ENCODE measurements at places on chromosomes 6 and 20.

- peak; percentile 19 for DNase-seq
Measured at GRCh38 chr20:15654208-15654649, 919.0 kb downstream of the KIF16B start.

- no peak for DNase-seq
Measured at GRCh38 chr6:116266803-116267202, 12.9 kb downstream of the TSPYL1 start.

DNA sequence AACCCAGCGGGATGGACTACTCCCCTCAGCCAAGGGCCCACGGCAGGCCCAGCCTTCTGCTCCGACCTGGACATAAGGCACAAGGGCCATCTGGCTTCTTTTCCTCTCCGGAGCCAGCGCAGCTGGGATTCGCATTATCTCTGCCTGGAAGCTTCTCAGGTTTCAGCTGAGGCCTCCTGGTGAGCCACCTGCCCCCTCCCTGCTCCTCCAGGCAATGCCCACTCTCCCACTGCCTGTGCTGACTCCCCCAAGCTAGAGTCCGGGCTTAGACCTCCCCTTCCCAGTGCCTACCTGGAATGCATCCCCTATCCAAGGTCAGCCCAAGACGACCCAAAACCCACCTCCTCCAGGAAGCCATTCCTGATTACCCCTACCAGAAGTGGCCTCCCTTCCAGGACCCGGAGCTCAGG is 60.7 kb downstream of the EZR start:
- DNase-seq, result no peak

GRCh38 chr6:162706232-162706631 is 21.3 kb downstream of the PRKN start:
- no peak for DNase-seq

DNA sequence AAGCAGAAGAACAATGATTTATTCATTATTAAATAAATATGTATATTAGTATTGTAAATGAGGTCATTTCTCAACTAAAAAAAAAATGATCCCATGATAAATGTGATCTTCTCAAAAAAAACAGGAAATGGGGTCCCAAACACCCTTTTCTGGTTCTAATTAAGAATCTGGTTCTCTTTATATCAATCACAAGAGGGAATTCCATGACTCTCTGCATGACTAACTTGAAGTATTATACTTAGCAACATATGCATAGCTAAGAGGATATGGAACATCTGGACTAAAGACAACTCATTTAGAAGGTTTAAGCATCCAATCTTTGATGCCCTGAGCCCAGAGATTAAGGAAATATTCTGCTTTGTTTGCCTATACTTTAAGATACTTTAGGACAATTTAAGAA is 89.7 kb upstream of the EMILIN3 start:
- no peak for DNase-seq

- DNase-seq, result no peak
Measured at GRCh38 chr20:12371990-12372389, 454.3 kb downstream of the BTBD3 start.

GRCh38 chr6:151257985-151258445 is 18.2 kb downstream of the AKAP12 start:
- DNase-seq, result no peak

DNA sequence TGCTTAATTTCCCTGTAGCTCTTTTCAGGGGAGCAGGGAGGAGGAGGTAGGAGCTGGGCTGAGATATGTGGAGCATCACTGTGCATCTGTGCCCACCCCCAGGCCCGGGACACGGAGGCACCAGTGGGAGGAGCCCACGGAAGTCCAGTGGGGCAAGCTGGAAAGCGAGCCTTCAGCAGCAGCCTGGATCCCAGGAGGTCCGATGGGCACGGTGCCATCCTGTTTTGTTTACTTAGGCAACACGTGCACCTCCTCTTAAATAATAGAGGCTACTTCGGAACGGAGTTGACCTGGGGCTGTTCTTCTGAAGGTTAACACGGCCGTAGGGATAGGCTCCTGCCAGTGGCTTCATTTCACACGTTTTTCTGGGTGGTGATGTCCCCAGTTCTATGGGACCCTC is 51.6 kb downstream of the CDH4 start:
- no peak for DNase-seq

DNA sequence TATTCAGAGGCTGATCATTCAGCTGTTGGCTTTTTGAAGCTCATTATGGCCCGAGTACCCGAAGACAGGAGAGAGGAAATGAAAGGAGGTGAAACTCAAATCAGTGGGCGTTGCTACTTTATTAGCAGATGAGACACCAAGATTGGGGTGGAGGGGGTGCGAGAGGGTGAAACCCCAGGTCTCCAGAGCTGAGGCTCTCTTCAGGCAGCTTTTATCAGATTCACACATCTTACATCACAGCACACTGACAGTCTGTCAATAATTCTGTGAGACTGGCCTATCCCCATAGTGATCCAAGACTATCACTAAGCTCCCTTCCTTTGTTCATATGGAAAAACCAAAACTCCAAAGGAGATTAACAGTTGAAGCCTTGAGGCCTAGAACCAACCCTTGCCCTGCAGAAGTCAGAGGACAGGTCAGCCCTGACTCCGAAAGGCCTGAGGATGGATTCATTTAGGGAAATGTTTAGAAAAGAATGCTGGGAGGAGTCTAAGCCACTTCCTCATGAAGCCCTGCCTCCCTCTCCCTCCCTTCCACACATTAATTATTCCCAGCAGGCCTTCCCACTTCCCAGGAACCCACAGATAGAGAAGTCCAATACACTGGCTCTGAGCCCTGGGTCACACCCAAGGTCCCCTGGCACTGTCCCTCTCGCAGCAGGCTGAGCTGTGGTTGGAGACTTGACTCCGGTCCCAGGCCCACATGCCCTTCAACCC is 23.2 kb downstream of the TRERF1 start:
- peak; percentile 23 for DNase-seq

GRCh38 chr6:137903933-137904821 is 37.1 kb downstream of the TNFAIP3 start:
- no peak for DNase-seq

DNA sequence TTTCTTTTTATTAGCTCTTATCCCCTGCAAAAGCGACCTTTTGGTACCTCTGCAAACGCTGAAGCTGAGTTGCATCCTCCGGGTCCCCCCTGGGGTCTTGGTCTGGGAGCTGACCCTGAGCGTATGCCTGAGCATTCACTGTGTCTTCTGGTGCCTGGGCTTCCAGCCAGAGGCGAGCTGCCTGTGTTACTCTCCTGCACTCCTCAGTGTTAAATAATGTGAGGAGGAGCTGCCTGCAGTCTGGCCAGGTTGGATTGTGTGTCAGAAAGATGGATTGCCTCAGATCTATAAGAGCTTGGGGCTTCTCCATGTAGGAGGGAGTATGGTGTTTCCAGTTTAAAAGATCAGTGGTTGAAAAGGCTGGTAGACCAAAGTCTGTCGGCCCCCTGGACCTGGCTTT is 8.7 kb upstream of the GMPR start:
- no peak for DNase-seq

GRCh38 chr6:118660218-118660569 is 8.8 kb upstream of the CEP85L start:
- peak; percentile 61 for DNase-seq

GRCh38 chr6:6331393-6331792 is 10.9 kb upstream of the F13A1 start:
- peak; percentile 30 for DNase-seq

- DNase-seq, result no peak
Measured at GRCh38 chr6:127932708-127933107, 31.9 kb upstream of the THEMIS start.

- no peak for DNase-seq
Measured at GRCh38 chr20:36544134-36545018, 3.1 kb downstream of the MYL9 start.

DNA sequence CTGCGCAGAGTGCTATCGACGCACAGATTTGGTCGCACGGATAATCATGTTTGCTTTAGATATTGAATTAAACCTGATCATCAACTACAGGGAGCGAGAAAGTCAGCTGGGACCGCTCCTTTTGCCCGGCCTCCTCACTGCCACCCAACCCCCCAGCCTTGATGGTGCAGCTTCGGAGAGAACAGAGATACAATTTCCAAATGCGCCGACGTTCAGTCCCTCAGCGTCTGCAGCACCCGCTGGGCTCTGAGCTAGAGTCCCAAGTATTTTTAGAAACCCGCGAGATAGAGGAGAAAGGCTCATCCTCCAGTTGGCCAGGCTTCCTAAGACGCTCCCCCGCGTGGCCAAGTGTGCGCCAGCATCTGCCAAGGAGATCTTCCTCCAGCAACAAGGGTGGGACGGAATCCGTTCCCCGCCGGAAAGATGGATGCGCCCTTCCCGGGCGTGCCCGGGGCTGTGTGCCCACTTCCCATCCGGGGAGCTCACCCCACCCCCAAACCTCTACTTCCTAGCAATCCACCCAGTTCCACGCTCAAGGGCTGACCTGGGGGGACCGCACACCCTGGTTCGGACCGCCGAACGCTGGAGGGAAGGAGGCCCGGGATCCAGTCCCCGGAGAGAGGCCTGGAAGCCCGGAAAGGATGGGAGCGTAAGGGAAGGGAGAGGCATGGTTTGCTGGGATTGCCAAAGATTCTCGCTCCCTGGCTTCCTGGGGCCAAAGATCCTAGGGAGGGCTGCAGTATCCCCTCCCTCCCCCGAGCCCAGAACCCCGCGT is 4.1 kb downstream of the NKX2-2 start:
- no peak for DNase-seq

DNA sequence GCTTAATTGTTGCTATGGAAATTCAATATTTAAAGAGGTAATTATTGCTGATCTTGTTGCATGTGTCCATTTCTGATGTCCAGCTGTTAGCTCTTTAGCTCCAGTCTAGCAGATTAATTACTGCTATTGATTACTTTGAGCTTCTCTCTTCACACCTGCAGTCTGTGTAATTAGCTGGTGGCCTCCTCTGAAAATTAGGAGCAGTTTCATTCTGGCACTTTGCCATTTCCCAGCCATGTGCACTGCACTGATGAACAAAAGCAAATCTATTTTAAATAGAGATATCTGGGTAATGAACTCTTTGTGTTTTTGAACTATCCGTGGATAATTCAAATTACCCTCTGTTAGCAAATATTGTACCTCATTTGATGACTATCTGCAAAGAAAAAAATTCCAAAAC is 275.9 kb downstream of the RNF144B start:
- no peak for DNase-seq

GRCh38 chr6:53059648-53060589 is 5.3 kb upstream of the FBXO9 start:
- no peak for DNase-seq

GRCh38 chr6:113406048-113406695 is 451.0 kb upstream of the MARCKS start:
- no peak for DNase-seq

DNA sequence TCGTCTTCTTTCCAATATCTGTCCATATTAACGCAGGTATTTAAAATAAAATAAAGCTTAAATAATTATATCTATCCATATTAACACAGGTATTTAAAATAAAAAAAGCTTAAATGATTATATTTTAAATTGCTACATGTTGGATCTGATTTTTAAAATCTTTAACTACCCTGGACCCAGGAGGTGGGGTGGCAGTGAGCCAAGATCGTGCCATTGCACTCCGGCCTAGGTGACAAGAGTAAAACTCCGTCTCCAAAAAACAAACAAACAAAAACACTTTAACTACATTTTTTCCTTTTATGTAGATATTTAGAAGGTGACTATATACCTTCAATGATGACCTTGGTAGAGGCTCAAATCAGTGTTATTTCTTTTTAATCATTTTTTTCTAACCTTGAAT is 211.9 kb downstream of the GRIK2 start:
- DNase-seq, result no peak

DNA sequence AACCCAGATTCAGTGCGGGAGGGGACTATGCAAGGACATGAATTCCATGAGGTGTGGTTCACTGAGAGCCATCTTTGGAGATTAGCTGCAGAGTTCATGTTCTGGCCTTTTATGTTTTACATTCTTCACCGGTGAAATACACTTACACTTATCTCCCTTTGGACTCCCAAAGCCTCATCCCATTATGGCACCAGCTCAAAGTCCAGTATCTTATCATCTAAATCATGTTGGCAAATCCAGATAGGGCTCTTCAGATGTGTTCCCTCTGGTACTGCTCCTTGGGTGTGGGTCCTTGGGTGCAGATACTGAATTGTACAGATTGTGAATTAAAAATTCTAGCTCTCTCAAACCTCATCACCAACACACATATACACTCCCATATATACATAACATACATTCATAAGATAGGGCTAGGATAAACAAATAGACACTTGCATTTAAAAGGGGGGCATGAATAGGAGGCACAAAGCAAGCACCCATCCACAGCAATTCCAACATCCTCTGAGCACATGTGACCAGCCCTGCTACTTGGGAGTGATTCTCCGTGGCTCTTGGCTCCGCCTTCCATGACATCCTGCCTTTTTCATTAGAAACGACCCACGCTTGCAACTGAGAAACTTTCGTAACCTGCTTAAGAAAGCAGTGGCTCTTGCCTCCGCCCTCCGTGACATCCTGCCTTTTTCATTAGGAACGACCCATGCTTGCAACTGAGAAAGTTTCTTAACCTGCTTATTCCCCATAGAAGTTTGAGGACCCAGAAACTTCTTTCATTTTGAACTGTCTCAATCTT is 53.6 kb upstream of the LRRC1 start:
- DNase-seq, result no peak
